Endodermal cell (in vitro differentiated cells): ENCODE measurements at places on chromosomes 16 and 17. TPM values are rescaled to one million over a fixed set of nuclear protein-coding genes. Genes with fewer than 3 reads are reported as not detected.

DNA sequence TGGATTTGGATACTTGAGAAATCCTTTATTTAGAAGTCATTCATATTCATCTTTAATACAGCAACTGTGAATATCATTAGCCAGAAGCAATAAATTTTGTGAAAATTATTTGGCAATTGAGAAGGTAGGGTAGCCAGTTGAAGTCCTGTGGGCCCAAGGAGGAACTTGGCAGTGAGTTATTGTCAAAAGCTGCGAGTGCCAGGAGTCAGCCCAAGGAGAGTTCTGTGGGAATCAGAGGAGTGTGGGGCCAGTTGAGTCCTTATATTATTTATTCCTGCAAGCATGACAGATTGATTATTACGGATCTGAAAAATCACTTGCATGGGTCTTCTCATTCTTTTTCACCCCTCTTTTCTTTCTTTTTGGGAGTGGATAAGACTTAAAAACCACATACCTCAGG, 38.3 kb downstream of the PRKCA start:
- H3K27ac ChIP-seq, result peak overlapping the region; percentile 12
- H3K36me3 ChIP-seq, result no peaks in the 10 kb centered on the region
- no peaks in the 10 kb centered on the region for H3K27me3 ChIP-seq
- H3K4me3 ChIP-seq, result no peak overlapping the region
- no peak for DNase-seq

- H3K27me3 ChIP-seq, result peaks cover 6% of the 10 kb centered on the region
- peaks cover 4% of the 10 kb centered on the region for H3K4me1 ChIP-seq
- H3K36me3 ChIP-seq, result peaks cover 22% of the 10 kb centered on the region
- peak; percentile 91 for DNase-seq
- peak overlapping the region; percentile 6 for H3K27ac ChIP-seq
Measured at GRCh38 chr17:30292286-30292858, 628 bp upstream of the BLMH start.

- H3K27me3 ChIP-seq, result no peaks in the 10 kb centered on the region
- H3K36me3 ChIP-seq, result no peaks in the 10 kb centered on the region
- peak; percentile 32 for DNase-seq
- no peaks in the 10 kb centered on the region for H3K4me1 ChIP-seq
- no peak overlapping the region for H3K27ac ChIP-seq
Measured at GRCh38 chr17:14738652-14738988, 437.7 kb downstream of the HS3ST3B1 start.

DNA sequence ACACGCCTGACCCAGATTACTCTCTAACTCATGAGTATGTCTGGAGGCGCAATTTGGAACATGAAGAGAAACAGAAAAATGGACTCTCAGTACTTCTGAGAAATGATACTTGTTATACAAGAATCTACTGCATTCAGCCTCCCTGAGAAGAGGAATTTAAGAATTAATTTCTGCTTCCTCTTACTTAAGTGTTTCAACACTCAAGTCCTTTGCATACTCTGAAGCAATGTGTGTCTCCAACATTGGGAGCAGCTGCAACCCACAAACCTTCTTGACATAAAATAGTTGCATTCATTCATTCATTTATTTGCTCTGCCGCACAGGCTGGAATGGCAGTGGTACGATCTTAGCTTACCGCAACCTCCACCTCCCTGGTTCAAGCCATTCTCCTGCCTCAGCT, 199.8 kb downstream of the NPIPA7 start:
- no peak overlapping the region for H3K27ac ChIP-seq
- H3K4me1 ChIP-seq, result no peaks in the 10 kb centered on the region
- H3K4me3 ChIP-seq, result no peak overlapping the region
- no peak for DNase-seq

TBC1D3K gene
- not detected in 3 replicates for total RNA-seq

PRR11 gene
- total RNA-seq, result 52.5 and 52.7 TPM in 2 replicates

GRCh38 chr17:66564992-66565465, 262.6 kb downstream of the PRKCA start:
- no peaks in the 10 kb centered on the region for H3K4me1 ChIP-seq
- H3K4me3 ChIP-seq, result no peak overlapping the region
- H3K27ac ChIP-seq, result peak overlapping the region; percentile 22
- DNase-seq, result peak; percentile 91
- H3K27me3 ChIP-seq, result no peaks in the 10 kb centered on the region

TSEN54 gene
- 14.7 to 39.3 TPM (median 39.1 TPM) in 3 replicates for total RNA-seq

DNA sequence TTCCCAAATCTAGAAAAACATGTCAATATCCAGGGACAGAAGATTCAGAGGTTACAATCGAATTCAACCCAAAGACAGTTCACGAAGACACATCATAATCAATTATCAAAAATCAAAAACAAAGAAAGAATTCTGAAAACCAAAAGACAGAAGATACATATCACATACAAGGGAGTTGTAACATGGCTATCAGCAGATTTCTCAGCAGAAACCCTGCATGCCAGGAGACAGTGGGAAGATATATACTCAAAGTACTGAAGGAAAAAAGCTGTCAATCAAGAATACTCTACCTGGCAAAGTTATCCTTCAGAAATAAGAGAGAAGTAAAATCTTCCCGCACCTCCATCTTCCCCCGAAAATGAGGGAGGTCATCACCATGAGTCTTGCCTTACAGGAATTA, 258.6 kb downstream of the CEP112 start:
- H3K4me3 ChIP-seq, result peak overlapping the region; percentile 11
- H3K36me3 ChIP-seq, result no peaks in the 10 kb centered on the region
- no peaks in the 10 kb centered on the region for H3K27me3 ChIP-seq
- no peaks in the 10 kb centered on the region for H3K4me1 ChIP-seq

DNA sequence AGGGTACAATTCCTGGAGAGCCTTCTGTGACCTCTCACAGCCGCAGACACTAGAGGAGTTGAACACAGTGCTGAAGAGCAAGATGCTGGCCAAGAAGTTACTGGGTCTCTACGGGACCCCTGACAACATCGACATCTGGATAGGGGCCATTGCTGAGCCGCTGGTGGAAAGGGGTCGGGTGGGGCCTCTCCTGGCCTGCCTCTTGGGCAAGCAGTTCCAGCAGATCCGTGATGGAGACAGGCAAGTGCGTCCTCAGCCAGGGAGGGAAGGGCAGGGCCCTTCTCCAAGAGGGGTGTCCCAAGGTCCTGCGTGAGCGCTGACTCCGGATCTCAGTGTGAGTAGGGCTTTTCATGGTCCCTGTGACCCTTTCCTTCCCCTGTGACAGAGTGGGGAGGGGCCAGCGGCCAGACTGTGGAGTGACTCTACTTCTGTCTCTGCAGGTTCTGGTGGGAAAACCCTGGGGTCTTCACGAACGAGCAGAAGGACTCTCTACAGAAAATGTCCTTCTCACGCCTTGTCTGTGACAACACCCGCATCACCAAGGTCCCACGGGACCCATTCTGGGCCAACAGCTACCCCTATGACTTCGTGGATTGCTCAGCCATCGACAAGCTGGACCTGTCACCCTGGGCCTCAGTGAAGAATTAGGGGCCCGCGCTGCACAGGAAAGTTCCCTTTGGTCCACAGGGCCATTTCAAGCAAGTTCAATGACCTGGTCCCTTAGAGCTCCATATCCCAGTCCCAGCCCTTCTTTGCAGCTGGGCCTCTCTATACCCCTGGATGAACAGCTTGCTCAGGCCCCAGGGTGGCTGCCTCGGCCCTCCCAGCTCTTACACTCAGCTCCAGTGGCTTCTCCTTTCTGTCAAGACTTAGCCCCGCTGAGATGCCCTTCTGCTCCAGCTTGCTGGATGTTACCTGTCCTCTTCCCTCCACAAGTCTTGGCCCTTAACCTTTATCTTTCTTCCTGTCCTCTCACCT, 13.1 kb downstream of the MPO start:
- peak; percentile 33 for DNase-seq
- no peaks in the 10 kb centered on the region for H3K4me1 ChIP-seq

GLIS2 gene
- total RNA-seq, result 12.9 to 19.0 TPM (median 13.2 TPM) in 3 replicates

GRCh38 chr17:61611323-61611722, 20.3 kb upstream of the NACA2 start:
- H3K27me3 ChIP-seq, result no peaks in the 10 kb centered on the region
- H3K4me3 ChIP-seq, result no peak overlapping the region
- no peak overlapping the region for H3K27ac ChIP-seq
- H3K4me1 ChIP-seq, result no peaks in the 10 kb centered on the region
- no peak for DNase-seq

GRCh38 chr16:83134638-83135037, 507.9 kb downstream of the CDH13 start:
- H3K4me1 ChIP-seq, result no peaks in the 10 kb centered on the region
- H3K27ac ChIP-seq, result no peak overlapping the region
- DNase-seq, result no peak
- no peak overlapping the region for H3K4me3 ChIP-seq
- H3K36me3 ChIP-seq, result no peaks in the 10 kb centered on the region

DNA sequence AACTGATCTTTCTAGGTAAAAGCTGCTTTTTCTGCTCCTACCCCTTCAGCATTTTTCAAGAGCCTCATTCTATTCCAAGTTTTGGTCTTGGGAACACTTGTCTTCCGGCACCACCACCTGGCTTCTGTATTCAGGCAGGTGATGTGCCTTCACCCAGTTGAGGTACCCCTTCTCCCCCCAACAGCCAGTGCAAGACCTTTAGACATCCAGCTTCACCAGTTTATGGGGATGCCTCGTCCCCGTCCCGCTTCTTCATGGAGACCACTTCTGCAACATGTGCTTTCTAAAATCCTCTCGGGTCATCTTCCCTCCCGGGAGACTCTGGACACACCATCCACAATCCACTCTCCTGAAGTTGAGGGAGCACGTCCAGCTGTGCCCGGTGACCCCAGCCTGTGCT, 69.9 kb downstream of the SRCIN1 start:
- no peaks in the 10 kb centered on the region for H3K27me3 ChIP-seq
- H3K4me1 ChIP-seq, result no peaks in the 10 kb centered on the region
- no peak overlapping the region for H3K27ac ChIP-seq
- no peaks in the 10 kb centered on the region for H3K36me3 ChIP-seq
- H3K4me3 ChIP-seq, result no peak overlapping the region
- DNase-seq, result no peak

GRCh38 chr17:1630662-1631061, 2.0 kb upstream of the SLC43A2 start:
- no peaks in the 10 kb centered on the region for H3K4me1 ChIP-seq
- peaks cover 24% of the 10 kb centered on the region for H3K27me3 ChIP-seq
- no peaks in the 10 kb centered on the region for H3K36me3 ChIP-seq
- no peak overlapping the region for H3K4me3 ChIP-seq
- H3K27ac ChIP-seq, result no peak overlapping the region

TBX4 gene
- not detected in 2 replicates for total RNA-seq

DNA sequence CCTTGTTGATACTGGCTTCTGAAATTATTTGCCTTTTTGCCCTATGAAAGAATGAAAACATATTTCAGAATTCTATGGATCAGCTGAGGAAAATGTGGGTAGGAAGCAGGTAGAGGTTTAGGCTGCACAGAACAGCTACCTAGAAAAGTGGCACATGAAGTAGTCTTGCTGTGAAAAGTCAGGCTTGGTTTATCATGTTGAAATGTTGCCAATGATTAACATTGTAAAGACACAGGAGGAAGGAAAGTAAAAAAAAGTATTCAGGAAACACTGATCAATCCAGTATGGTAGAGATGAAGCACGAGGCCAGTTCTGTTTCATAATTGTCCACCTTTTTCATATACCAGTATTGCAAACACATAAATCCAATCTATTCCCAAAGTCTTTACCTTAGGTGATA, 29.9 kb downstream of the ABCA6 start:
- no peaks in the 10 kb centered on the region for H3K27me3 ChIP-seq
- H3K36me3 ChIP-seq, result no peaks in the 10 kb centered on the region
- H3K27ac ChIP-seq, result no peak overlapping the region

- no peaks in the 10 kb centered on the region for H3K27me3 ChIP-seq
- H3K27ac ChIP-seq, result no peak overlapping the region
- H3K36me3 ChIP-seq, result peaks cover 84% of the 10 kb centered on the region
- DNase-seq, result no peak
- no peak overlapping the region for H3K4me3 ChIP-seq
- H3K4me1 ChIP-seq, result no peaks in the 10 kb centered on the region
Measured at GRCh38 chr17:81591971-81592370, 39.8 kb upstream of the FAAP100 start.

DNA sequence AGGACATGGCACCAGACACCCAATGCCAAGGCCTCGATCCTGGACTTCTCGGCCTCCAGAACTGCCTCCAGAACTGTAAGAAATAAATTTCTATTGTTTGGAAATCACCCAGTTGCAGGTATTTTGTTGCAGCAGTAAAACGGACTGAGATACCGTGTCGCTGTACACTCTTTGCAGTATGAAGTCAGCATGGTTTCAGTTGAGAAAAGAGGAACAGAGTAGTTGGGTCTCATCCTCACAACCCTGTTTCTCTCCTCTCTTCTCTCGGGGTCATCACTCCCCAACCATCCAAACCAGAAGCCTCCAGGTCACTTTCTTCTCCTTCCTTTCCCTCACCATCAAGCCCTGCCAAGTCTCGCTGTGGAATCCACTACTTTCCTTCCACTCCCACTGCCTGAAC, 77.8 kb downstream of the ADCY9 start:
- H3K27me3 ChIP-seq, result no peaks in the 10 kb centered on the region
- DNase-seq, result no peak
- no peak overlapping the region for H3K4me3 ChIP-seq
- H3K4me1 ChIP-seq, result no peaks in the 10 kb centered on the region
- no peak overlapping the region for H3K27ac ChIP-seq

- H3K36me3 ChIP-seq, result peaks cover 70% of the 10 kb centered on the region
- DNase-seq, result peak; percentile 99
- H3K4me3 ChIP-seq, result no peak overlapping the region
- H3K27me3 ChIP-seq, result no peaks in the 10 kb centered on the region
Measured at GRCh38 chr17:18246880-18247612, 11.5 kb downstream of the FLII start.

DNA sequence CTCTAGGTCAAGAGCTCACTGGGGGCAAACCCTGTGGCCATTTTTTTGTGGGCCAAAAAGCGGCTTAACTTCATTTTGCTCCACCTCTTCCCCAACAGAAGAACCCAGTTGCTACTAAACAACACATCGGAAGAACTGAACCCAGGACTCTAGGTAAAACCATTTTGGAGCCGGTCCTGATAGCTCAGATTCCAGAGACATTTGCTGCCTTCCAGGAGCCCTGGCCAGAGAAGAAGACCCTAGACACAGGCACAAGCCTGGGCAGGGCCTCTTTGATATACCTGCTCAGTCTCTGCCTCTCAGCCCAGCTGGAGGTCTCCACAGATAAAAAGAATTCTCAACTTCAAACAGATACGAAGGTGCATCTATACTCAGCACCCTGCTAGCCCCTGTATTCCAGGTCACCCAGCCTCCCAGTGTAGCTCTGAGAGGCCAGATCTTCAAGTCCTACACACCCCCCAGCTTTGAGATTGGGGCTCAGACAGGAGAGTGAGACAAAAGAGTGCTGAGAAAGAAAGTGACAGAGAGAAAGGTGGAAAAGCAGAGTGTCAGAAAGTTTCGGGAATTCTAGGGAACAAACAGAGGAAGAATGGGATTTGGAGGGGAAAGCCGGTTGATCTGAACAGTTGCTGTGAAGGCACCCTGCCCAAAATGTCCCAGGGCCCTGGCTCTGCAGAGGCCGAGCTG, 6.6 kb upstream of the HOXB9 start:
- H3K36me3 ChIP-seq, result no peaks in the 10 kb centered on the region
- H3K27me3 ChIP-seq, result peaks cover 100% of the 10 kb centered on the region
- no peaks in the 10 kb centered on the region for H3K4me1 ChIP-seq
- no peak overlapping the region for H3K4me3 ChIP-seq
- no peak overlapping the region for H3K27ac ChIP-seq
- peak; percentile 61 for DNase-seq

GRCh38 chr17:36614933-36615332, 13.6 kb downstream of the MRM1 start:
- H3K4me1 ChIP-seq, result peaks cover 17% of the 10 kb centered on the region
- H3K27ac ChIP-seq, result no peak overlapping the region
- peak; percentile 66 for DNase-seq
- no peaks in the 10 kb centered on the region for H3K36me3 ChIP-seq
- no peak overlapping the region for H3K4me3 ChIP-seq
- no peaks in the 10 kb centered on the region for H3K27me3 ChIP-seq

GRCh38 chr16:68754084-68754792, 17.1 kb downstream of the CDH1 start:
- H3K4me3 ChIP-seq, result no peak overlapping the region
- H3K27ac ChIP-seq, result no peak overlapping the region
- no peaks in the 10 kb centered on the region for H3K27me3 ChIP-seq

SULT1A4 gene
- 2.3 and 4.0 TPM in 2 replicates for total RNA-seq

SIAH1 gene
- 31.3 to 41.0 TPM (median 37.5 TPM) in 3 replicates for total RNA-seq
